ENCODE measurements at places on chromosomes 7 and 10. TPM values are rescaled to one million over a fixed set of nuclear protein-coding genes. Genes with fewer than 3 reads are reported as not detected.

The PRSS1 gene
- total RNA-seq: not detected

The MAGI2 gene
- total RNA-seq: 8.2 TPM

The RAB19 gene
- not detected for total RNA-seq

The NODAL gene
- total RNA-seq: not detected

The MUC12 gene
- 0.92 TPM for total RNA-seq

The DNAH11 gene
- 0.46 TPM for total RNA-seq

The NDUFB8 gene
- 262 TPM for total RNA-seq
